Endodermal cell (in vitro differentiated cells): ENCODE measurements at places on chromosomes 2 and 18. TPM values are rescaled to one million over a fixed set of nuclear protein-coding genes. Genes with fewer than 3 reads are reported as not detected.

DNA sequence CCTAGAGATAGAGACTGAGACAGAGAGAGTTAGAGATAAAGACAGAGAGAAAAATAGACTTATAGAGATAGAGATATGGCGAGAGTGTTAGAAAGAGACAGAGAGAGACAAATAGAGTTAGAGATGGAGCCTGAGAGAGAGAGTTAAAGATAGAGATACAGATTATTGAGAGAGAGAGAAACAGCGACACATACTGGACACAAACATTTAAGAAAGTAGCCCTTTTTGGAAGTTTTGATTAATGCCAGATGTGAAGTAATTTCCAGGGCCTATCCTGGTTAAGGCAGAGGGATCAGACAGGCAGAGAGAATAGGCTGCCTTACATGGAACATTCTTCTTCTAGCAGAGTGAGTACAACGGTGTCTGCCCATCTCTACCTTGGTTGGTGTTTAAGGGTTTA lies 311.6 kb upstream of the CDH7 start:
- no peak for DNase-seq
- H3K36me3 ChIP-seq, result no peaks in the 10 kb centered on the region
- H3K4me1 ChIP-seq, result no peaks in the 10 kb centered on the region
- H3K4me3 ChIP-seq, result no peak overlapping the region

- peaks cover 13% of the 10 kb centered on the region for H3K4me1 ChIP-seq
- no peak overlapping the region for H3K27ac ChIP-seq
- H3K4me3 ChIP-seq, result no peak overlapping the region
- no peak for DNase-seq
- H3K36me3 ChIP-seq, result no peaks in the 10 kb centered on the region
Observed at GRCh38 chr2:152466041-152466440, 131.1 kb downstream of the FMNL2 start.

DNA sequence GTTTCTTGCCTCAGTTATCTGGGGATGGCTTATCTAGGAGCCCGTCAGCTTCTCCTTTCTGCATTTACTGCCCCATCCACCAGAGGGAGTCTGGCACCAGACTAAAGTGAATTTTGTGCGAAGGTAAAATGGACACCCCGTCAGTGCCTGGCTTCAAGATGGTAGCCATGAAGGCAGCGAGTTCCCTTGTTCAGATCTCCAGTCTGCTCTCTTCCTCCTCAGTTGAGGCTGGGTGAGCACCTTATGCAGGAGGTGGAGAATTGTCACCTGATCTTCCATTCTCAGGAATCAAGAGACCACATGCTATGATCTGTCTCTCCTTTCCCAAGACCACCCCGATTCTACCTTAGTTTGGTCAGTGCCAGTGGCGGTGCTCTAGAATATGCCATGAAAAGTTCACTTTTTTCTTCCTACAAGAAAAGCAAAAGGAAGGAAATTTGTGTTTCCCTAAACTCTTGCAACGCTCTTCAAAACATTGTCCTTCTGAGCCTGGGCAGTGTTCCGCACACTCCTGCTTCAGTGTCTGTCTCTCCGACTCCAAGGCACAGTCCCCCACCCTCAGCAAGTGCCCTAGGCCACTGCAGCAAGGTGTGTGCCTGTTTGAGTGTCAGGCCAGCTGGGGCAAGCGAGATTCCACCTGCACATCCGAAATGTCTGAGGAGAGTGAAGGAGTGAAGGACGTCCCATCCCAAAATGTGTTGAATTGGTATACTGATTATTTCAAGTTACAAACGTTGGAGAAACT lies 168.6 kb downstream of the SS18 start:
- no peak overlapping the region for H3K4me3 ChIP-seq
- H3K4me1 ChIP-seq, result no peaks in the 10 kb centered on the region
- no peaks in the 10 kb centered on the region for H3K36me3 ChIP-seq
- peak; percentile 86 for DNase-seq

GRCh38 chr2:105249181-105249580 lies 7.6 kb downstream of the GPR45 start:
- no peaks in the 10 kb centered on the region for H3K27me3 ChIP-seq
- no peaks in the 10 kb centered on the region for H3K36me3 ChIP-seq
- no peak overlapping the region for H3K4me3 ChIP-seq
- DNase-seq, result no peak
- H3K27ac ChIP-seq, result no peak overlapping the region

DNA sequence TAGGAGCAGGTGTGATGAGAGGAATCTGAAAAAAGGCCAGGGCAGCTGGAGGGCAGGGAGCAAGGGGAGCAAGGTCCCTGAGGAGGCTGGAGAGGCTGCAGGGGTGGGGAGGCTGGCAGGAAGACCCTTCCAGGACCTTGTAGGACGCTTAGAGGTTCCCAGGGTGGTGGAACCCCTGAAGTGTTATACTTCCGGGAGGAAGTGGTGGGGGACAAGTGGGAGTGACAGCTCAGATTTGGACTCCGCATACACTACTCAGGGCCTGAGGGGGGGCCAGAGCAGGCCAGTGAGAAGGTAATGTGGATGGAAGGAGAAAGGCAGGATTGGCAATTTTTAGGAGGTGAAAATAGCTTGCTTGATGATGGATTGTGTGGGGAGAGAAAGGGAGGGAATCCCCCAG lies 1.9 kb upstream of the NCAPH start:
- no peaks in the 10 kb centered on the region for H3K36me3 ChIP-seq
- H3K4me3 ChIP-seq, result no peak overlapping the region
- no peaks in the 10 kb centered on the region for H3K27me3 ChIP-seq
- H3K27ac ChIP-seq, result no peak overlapping the region

DNA sequence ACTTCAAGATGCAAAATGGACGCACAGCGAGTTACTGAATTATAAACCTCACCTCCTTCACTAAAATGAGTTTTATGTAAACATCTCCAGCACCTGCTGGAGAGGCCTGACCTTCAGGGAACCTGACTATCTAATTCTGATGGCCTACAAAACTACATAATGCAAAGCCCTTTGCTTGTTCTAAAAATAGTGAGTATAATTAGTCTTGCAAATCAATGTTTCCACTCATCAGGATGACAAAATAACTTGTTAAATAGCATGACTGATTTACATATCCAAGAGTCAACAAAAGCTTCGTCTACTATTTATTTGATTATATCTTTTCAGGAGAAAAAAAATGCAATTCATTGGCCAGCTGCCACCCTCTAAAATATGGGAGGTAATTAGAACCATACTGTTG lies 326.3 kb upstream of the MC4R start:
- no peak overlapping the region for H3K4me3 ChIP-seq
- no peak overlapping the region for H3K27ac ChIP-seq

- no peaks in the 10 kb centered on the region for H3K4me1 ChIP-seq
- H3K36me3 ChIP-seq, result no peaks in the 10 kb centered on the region
- H3K27ac ChIP-seq, result no peak overlapping the region
Observed at GRCh38 chr2:150169237-150169629, 318.2 kb downstream of the RND3 start.

- H3K27me3 ChIP-seq, result no peaks in the 10 kb centered on the region
- H3K27ac ChIP-seq, result no peak overlapping the region
- no peak overlapping the region for H3K4me3 ChIP-seq
- DNase-seq, result no peak
Observed at GRCh38 chr18:73848656-73849055, 299.0 kb downstream of the FBXO15 start.

DNA sequence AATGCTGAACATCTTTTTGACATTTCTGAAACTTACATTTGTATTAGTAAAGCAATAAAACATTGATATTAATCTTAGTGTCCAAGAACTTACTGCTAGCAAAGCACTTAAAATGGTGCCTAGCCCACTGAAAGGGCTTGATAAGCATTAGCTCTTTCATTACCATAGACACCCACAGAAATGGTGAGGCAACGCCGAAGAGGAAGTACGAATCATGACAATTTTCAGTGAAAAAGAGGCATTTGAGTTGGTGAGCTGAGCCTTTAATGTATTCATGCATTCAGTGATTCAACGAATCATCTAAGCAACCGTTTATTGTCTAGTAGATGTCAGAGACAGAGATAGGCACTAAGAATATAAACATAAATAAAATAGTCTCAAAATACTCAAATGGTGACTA lies 101.1 kb downstream of the PIGN start:
- H3K27me3 ChIP-seq, result no peaks in the 10 kb centered on the region
- H3K27ac ChIP-seq, result no peak overlapping the region
- DNase-seq, result no peak
- no peaks in the 10 kb centered on the region for H3K4me1 ChIP-seq
- no peak overlapping the region for H3K4me3 ChIP-seq
- peaks cover 5% of the 10 kb centered on the region for H3K36me3 ChIP-seq

GRCh38 chr2:237864940-237865622 lies 5.7 kb downstream of the RAMP1 start:
- H3K4me3 ChIP-seq, result no peak overlapping the region
- no peaks in the 10 kb centered on the region for H3K36me3 ChIP-seq
- peak; percentile 49 for DNase-seq
- no peak overlapping the region for H3K27ac ChIP-seq
- no peaks in the 10 kb centered on the region for H3K4me1 ChIP-seq
- peaks cover 20% of the 10 kb centered on the region for H3K27me3 ChIP-seq

DNA sequence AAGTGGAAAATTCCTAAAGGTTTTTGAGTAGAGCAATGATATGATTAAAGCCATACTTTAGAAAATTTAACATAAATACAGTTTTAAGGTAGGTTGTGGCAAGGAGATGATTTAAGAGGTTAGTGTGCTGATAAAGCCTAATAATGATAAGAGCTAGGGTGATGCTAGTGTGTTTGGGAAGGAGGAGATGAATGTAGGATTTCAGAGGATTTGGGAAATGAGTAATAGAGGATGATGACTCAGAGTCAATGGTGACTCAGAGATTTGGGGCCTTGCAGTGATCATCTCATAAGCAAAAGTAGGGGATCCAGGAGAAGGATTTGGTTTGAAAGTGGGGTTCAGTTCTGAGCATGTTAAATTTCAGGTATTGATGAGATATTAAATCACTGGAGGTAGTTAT lies 23.3 kb downstream of the STAMBP start:
- H3K27me3 ChIP-seq, result no peaks in the 10 kb centered on the region
- no peak for DNase-seq
- peaks cover 87% of the 10 kb centered on the region for H3K36me3 ChIP-seq
- no peak overlapping the region for H3K27ac ChIP-seq
- no peaks in the 10 kb centered on the region for H3K4me1 ChIP-seq

GRCh38 chr2:134344954-134345697 lies 91.3 kb downstream of the MGAT5 start:
- H3K4me1 ChIP-seq, result no peaks in the 10 kb centered on the region
- H3K27me3 ChIP-seq, result no peaks in the 10 kb centered on the region
- H3K4me3 ChIP-seq, result no peak overlapping the region
- peaks cover 9% of the 10 kb centered on the region for H3K36me3 ChIP-seq

DNA sequence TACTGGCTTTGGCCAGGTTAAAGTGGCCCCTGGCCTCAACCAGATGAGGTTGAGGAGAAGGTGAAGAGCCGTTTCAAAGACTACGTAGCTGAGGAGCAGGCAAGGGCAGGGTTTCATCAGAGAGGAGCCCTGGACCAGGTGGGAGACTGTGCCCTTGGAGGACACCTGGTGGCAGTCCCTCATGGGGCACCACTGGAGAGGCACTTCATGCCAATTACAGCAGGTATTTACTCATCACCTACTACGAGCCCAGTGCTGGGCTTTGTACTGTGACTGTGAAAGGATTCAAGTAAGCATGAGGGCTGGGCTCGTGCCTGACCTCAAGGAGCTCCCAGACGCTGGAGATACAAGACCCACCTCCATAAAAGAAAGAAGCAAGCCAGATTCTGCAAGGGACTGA lies 37.6 kb downstream of the SMAD7 start:
- no peaks in the 10 kb centered on the region for H3K27me3 ChIP-seq
- H3K4me3 ChIP-seq, result no peak overlapping the region
- DNase-seq, result peak; percentile 64
- H3K27ac ChIP-seq, result no peak overlapping the region

GRCh38 chr18:70998490-70998889 lies 709.6 kb downstream of the SOCS6 start:
- peak; percentile 46 for DNase-seq
- H3K27ac ChIP-seq, result no peak overlapping the region
- H3K4me1 ChIP-seq, result no peaks in the 10 kb centered on the region
- H3K36me3 ChIP-seq, result no peaks in the 10 kb centered on the region
- no peaks in the 10 kb centered on the region for H3K27me3 ChIP-seq

DNA sequence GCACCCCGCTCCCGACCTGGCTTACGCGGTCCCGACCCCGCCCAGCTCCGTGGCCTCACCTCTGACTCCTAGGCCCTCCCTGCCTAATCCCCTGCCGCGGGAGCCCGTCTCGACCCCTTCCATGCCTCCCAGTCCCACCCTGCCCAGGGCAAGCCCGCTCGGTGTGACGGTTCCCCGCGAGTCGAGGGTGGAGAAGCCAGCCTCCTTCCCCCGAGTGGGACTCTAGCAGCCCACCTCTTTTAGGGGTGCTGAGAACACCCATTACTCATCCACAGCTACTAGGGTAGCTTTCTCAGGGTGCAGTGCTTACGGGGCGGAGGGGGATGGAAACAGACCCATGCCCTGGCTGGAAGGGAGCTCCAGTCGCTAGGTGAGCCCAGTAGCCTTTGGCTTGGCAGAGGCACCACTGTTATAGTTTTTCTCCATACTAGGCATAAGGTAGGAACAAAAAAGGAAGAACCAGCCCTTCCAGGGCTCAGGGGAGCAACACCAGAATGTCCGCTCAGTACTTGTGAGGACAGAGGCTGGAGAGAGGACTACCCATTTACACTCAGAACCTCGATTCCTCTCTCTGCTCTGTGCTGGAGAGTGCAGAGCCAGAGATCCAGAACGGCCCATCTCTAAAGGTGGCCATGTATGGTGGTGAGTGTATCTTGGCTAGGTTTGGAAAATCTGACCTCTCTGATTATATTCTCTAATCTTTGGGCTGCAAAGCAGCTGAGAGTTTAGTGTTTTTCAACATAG lies 606 bp downstream of the AGBL5 start:
- no peak for DNase-seq
- H3K27me3 ChIP-seq, result no peaks in the 10 kb centered on the region
- peaks cover 32% of the 10 kb centered on the region for H3K36me3 ChIP-seq

Gene SRD5A2
- total RNA-seq, result 0.07 TPM in 1 of 3 replicates, not detected in the others

Gene AKAIN1
- total RNA-seq, result not detected in 2 replicates

Gene FIGN
- 9.2 to 20.5 TPM (median 20.1 TPM) in 3 replicates for total RNA-seq

Gene LAMA3
- 0.58 to 0.73 TPM (median 0.61 TPM) in 3 replicates for total RNA-seq

Gene NGEF
- total RNA-seq, result 2.8 to 3.9 TPM (median 2.9 TPM) in 3 replicates

Gene SLC38A11
- total RNA-seq, result not detected in 2 replicates
